Endothelial cell (in vitro differentiated cells): ENCODE measurements at places on chromosomes 2 and 18.

- DNase-seq: no peak
Measured at GRCh38 chr2:113056521-113056920, 2.5 kb upstream of the IL36RN start.

DNA sequence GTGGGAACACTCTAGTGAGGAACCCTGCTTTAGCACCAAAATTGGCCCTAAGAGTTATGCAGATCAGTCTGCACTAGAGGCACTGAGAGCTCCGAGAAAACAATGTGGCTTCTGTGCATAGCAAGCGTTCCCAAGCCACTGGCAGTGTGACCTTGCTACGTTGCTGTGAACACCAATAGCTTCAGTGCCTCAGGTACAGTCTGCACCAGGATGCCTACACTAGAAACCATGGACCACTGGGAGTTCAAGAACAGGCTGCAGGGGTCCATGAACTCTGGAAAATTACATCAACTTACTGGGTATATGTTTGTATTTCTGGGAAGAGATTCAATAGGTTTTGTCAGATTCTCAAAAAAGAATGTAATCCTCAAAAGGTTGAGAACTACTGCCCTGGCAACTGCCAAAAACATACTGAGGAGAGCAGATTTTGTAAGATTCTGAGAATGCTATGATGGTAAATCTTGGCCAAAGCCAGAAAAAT is 18.3 kb upstream of the SP3 start:
- no peak for DNase-seq

DNA sequence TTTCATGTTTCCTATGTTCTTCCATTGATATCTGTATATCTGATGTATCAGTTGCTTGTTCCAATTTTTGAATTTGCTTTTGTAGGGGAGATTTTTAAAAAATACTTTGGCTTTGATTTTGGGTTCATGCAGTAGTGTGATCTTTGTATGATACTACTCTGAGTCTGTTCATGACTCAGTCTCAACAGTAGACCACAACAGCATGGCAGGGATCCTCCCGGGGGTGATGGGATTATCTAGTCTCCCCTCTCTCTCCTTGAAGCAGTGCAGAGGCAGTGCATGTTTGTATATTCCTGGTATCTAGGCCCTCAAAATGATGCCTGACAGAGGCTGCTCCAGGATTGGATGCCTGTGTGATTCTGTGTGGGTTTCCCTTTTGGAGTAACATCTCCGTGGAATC is 55.3 kb downstream of the G6PC2 start:
- no peak for DNase-seq

- DNase-seq: no peak
Measured at GRCh38 chr2:18483896-18484295, 76.6 kb downstream of the RDH14 start.

DNA sequence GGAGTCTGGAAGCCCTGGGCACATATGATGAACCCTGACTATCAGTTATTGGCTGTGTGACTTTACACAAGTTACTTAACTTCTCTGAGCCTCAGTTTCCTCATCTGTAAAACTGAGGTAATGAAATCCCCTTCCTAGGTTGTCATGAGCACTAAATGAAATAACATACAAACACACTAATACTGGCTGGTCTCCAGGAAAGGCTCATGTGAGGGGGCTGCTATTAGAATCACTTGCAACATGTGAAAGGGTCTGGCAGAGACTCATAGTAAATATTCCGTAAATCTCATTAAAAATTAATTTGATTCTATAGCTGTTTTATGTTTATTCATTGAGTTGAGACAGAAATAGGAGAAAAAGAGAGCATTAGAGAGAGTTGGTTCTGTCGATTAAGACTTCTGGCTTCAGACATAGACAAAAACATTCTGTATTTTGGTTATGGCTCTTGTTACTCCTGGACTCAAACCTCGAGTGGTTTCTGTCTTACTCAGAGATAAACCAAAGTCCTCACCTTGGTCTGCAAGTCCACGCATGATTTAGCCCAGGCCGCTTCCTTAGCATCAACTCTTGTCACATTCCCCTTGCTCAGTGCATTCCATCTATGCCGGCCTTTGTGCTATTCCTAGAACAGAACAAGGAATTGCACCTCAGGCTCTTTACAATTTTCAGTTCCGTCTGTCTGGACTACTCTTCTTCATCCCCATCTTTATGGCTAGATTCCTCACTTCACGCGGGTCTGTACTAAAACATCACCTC is 139.1 kb downstream of the NXPH2 start:
- DNase-seq: no peak

DNA sequence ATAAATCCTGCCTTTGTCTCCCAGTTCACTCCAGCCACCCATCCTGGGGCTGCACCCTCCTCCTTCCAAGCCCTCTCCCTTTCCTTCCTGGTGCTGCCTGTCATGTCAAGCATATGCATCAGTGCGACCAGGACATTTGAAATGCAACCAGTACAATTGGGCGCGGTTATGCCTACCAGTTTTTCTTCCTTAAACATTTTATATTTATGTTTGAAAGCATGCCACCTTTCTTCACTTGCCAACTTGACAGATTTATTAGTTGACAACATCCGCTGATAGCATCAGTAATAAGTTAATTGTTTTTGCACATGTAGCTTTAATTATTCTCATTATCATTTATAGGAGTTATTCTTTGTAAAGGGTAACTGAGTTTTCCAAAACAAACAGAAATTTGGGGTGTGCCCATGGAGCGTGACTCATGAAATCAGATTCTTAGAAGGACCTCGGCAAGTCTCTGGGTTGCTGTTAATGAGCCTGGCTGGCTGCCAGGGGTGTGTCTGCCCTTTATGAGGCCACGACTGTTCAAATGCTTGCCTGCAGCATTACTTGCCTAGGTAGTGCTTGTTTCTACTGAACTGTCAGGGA is 32.8 kb upstream of the IL1B start:
- DNase-seq: no peak

- DNase-seq: no peak
Measured at GRCh38 chr2:85504778-85505261, 34.1 kb upstream of the MAT2A start.

DNA sequence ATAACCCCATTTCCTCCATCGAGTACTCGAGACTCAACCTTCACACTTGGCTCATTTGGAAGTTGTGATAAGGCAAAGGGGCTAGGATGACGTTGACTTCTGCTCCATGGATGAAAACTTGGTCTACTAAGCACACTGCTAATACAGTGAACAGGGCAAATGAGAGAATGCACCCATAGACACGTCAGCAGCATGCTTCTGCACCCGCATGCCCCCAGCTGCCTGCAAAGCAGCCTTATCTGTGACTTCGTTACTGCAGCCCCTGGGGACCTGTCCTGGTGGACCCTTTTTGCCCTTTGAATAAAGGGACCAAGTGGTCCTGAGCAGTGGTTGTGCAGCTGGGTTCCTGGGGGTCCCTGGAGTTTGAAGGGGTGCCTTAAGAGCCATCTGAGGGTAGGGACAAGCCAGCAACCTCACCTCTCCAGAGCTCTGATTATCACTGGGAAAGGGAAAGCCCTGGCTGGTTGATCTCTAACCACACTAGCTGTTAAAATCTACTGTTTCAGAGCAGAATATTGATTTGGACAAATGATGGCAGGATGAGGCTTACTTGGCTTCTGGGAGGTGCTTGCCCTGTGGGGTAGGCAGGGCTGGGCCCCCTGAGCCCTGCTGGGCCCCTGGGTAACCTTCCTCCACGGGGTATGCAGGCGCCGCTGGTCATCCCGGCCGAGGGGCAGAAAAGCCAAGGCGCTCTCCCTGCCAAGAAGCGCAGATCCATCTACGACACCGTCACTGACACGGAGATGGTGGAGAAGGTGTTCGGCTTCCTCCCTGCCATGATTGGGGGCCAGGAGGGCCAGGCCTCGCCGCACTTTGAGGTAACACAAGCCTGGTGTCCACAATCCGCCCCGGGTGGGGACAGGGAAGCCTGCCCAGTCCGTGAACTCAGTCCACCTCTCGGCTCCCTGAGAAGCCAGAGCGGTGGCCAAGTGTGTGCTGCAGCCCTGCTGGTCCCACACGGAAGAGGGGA is 37.6 kb upstream of the GPR17 start:
- DNase-seq: no peak

- no peak for DNase-seq
Measured at GRCh38 chr2:120445449-120446143, 99.7 kb downstream of the INHBB start.
